ENCODE measurements at places on chromosomes 3 and 15.
A peak's percentile ranks its signal among the peaks of the same experiment; 100 is the strongest.

DNA sequence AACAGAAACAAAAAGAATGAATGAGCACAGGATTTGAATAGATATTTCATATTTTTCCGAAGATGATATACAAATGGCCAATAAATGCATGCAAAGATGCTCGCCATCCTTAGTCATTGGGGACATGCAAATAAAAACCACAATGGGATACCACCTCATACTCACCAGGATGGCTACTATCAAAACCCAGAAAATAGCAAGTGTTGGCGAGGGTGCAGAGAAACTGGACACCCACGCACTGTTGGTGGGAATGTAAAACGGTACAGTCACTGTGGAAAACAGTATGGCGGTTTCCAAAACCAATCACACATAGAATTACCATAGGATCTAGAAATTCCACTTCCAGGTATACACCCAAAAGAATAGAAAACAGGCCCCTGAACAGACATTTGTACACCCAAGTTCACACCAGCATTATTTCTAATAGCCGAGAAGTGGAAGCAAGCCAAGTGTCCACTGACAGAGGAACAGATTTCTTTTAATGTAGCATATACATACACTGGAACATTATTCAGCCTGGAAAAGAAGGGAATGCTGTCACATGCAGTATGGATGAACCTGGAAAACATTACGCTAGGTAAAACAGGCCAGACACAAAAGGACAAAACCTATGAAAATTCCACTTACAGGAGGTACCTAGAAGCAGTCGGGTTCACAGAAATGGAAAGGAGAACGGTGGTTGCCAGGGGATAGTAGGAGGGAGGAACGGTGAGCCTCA, 3.6 kb downstream of the RNF168 start:
- no peak for DNase-seq

GRCh38 chr15:101578443-101578894, 73.7 kb downstream of the TM2D3 start:
- peak; percentile 30 for DNase-seq

- no peak for DNase-seq
Measured at GRCh38 chr3:87206070-87206469, 21.0 kb upstream of the CHMP2B start.

DNA sequence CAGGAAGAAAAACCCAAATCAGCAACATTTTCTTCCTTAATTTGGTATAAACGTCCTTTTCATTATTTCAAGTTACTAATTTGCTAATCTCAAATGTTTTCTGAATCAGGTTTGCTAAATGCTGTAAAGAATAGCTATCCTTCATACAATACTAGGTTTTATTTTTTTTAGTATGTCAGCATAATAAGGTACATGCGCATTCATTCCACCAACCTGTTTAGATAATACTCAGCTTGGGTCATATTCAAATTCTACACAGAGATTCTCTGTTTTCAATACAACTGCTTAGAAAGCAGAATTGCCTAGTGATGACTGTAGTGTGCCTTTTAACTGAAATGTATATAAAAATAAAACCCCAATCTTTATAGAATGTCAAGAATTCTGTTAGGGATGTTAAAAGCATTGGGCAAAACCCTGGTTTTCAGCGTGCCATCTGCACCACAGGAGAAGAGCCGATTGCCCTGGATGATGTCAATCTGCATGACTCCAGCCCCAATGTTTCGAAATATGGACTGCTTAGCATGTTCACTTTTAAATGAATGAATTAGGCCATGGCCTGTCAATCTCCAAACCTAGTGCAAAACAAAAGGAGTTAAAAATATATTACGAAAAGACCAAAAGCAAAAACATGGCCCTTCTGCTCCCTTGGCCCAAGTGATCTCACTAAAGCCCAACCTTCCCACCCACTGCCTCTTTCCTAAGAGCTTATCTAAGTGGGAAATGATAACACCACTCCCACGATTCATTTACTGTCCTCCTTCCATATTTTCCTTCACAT, 107.4 kb downstream of the GLDN start:
- no peak for DNase-seq

DNA sequence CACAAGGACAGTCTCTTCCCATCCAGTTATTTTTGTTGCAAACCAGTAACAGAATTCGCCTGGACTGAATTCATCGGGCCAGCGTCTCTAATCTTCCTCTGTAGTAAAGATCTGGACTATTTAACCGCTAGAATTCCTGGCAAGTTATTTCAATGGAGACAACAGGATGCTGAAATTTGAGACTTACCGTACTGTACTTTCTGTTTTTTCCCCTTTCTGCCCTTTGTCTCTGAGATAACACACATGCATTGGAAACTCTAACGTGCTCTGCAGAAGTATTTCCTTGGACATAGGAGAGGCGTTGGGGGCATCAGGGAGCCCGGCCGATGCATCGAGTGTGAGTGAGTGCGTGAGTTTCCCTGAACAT, 61.5 kb downstream of the ASB7 start:
- DNase-seq, result no peak

DNA sequence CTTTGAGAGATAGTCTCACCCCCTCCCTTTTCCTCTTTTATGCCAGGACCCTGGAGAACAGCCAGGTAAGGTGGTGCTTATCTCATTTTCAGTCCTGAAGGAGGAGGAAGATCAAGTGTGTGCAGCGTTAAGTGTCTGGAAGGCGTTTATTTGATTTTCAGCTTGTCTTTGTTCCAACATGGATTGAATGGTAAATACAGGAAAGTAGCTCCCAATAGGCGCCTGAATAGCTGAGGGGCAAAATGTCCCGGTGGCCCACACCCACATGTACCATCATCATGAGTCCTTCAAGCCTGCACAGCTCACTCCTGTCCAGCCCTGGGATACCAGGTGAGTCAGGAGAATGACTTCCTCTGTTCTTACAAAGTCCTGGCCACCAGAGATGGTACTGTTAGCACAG, 73.5 kb downstream of the CEMIP start:
- no peak for DNase-seq

GRCh38 chr3:118955914-118956556, 78.6 kb downstream of the IGSF11 start:
- peak; percentile 21 for DNase-seq

Measured in activated naive CD4-positive, alpha-beta T cell treated with anti-CD3 and anti-CD28 coated beads, Interleukin-2, amount 10 ng/mL, durations not matched to agents 7 days and 5 days (primary cell).